ENCODE measurements at places on chromosomes 13 and 19. TPM values are rescaled to one million over a fixed set of nuclear protein-coding genes. Genes with fewer than 3 reads are reported as not detected.
A peak's percentile ranks its signal among the peaks of the same experiment; 100 is the strongest.

- H3K36me3 ChIP-seq: peaks cover 2% of the 10 kb centered on the region
- DNase-seq: no peak
- H3K4me3 ChIP-seq: no peak overlapping the region
- H3K27me3 ChIP-seq: no peaks in the 10 kb centered on the region
Measured at GRCh38 chr19:16001481-16002312, 52.9 kb downstream of the OR10H4 start.

DNA sequence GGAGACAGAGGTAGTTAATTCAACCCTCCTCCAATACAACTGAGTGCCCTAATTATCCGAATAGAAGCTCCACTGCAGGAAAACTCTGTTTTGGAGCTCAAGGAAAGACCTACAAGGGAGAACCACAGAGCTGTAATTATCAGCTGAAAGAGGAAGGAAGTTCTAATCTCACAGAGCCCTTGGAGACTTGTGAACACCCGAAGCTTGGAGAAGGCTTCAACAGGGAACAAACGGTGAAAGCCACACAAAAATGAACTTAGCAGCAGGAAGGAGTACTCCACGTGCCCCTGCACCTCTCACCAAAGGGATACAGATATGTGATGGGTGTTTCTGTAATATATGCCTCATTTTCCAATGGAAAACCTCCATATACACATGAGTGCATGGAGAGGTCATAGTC is 61.1 kb downstream of the IRS2 start:
- no peak for DNase-seq
- H3K4me1 ChIP-seq: peaks cover 11% of the 10 kb centered on the region
- no peaks in the 10 kb centered on the region for H3K27me3 ChIP-seq
- no peaks in the 10 kb centered on the region for H3K36me3 ChIP-seq
- no peak overlapping the region for H3K4me3 ChIP-seq
- no peak overlapping the region for H3K27ac ChIP-seq

The ZNF582 gene
- total RNA-seq: 5.6 TPM

The HAUS5 gene
- total RNA-seq: 28.7 TPM

GRCh38 chr13:65166675-65167074 is 2063.5 kb downstream of the PCDH9 start:
- no peak overlapping the region for H3K4me3 ChIP-seq
- DNase-seq: no peak
- peaks cover 10% of the 10 kb centered on the region for H3K4me1 ChIP-seq
- H3K27me3 ChIP-seq: no peaks in the 10 kb centered on the region
- no peak overlapping the region for H3K27ac ChIP-seq

DNA sequence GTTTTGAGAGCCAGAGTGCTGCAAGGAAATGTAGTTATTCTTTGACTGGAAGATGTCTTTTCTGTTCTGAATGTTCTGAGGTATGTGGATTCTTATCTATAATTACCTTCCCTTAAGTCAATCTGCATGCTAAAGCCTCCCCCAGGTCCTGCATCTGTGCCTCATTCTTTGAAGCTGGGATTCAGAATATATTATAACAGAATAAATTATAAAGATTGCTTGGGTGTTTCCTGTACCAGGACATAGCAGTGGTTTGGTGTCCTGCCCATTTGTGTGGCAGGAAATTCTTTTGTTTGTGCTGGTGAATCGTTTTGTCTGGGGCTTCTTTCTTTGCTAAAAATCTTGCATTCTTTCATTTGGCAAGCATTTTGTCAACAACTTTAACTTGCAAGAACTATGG is 60.2 kb downstream of the ITGBL1 start:
- no peaks in the 10 kb centered on the region for H3K36me3 ChIP-seq
- H3K27ac ChIP-seq: peak overlapping the region; percentile 22
- DNase-seq: no peak
- no peak overlapping the region for H3K4me3 ChIP-seq
- no peaks in the 10 kb centered on the region for H3K27me3 ChIP-seq
- H3K4me1 ChIP-seq: peaks cover 28% of the 10 kb centered on the region

The CBY2 gene
- total RNA-seq: not detected

GRCh38 chr13:112874751-112875300 is 94.2 kb upstream of the MCF2L start:
- H3K27ac ChIP-seq: no peak overlapping the region
- DNase-seq: no peak
- no peaks in the 10 kb centered on the region for H3K27me3 ChIP-seq
- H3K4me1 ChIP-seq: peaks cover 2% of the 10 kb centered on the region

DNA sequence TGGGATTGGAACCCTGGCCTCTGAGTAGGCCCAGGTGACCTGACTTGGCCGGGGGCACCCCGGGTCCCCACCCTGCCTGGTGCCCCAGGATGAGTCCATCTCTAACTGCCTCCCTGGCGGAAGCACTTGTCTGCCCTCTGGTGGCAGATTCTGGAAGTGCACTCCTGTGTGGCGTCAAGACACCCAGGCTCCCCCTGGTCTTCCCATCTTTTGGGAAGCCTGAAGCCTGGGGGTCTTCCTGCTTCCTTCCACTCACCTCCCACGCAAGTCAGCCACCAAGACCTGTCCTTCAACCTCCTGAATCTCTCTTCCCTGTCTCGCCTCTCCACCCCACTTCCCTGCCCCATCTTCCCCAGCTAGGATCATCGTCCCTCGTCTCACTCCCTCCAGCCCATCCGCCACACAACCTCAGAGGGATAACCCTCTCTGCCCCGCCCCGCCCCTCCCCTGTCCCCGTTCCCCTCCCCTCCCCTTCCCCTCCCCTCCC is 7.4 kb downstream of the RABAC1 start:
- H3K4me3 ChIP-seq: peak overlapping the region; percentile 15
- H3K4me1 ChIP-seq: peaks cover 4% of the 10 kb centered on the region
- peak; percentile 91 for DNase-seq

The LILRB2 gene
- not detected for total RNA-seq

DNA sequence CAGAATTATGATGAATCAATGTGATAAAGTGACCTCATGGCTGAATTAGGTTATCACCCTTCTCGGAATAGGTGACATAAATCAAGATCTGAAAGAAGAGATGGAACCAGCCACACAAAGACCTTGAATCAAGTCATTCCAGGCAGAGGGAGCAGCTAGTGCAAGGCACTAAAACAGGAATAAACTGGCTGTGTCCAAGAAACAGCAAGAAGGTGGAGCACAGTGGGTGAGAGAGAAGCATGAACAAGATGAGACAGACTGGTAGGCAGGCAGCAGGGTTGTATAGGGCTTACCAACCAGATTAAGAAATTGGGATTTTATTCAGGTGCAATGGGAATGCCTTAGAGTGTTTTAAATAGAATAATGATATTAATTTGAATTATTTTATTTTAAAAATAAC is 470.3 kb downstream of the PCDH20 start:
- H3K27ac ChIP-seq: no peak overlapping the region
- H3K27me3 ChIP-seq: no peaks in the 10 kb centered on the region
- no peak for DNase-seq
- H3K4me1 ChIP-seq: peaks cover 10% of the 10 kb centered on the region
- H3K36me3 ChIP-seq: no peaks in the 10 kb centered on the region
- H3K4me3 ChIP-seq: no peak overlapping the region

GRCh38 chr19:29054886-29055675 is 157.9 kb downstream of the UQCRFS1 start:
- H3K36me3 ChIP-seq: no peaks in the 10 kb centered on the region
- no peaks in the 10 kb centered on the region for H3K4me1 ChIP-seq
- no peak overlapping the region for H3K27ac ChIP-seq
- peaks cover 2% of the 10 kb centered on the region for H3K27me3 ChIP-seq
- H3K4me3 ChIP-seq: no peak overlapping the region

The PRPF31 gene
- 80.6 TPM for total RNA-seq

- no peak overlapping the region for H3K4me3 ChIP-seq
- H3K27ac ChIP-seq: peak overlapping the region; percentile 86
- peaks cover 30% of the 10 kb centered on the region for H3K4me1 ChIP-seq
- no peaks in the 10 kb centered on the region for H3K27me3 ChIP-seq
- H3K36me3 ChIP-seq: no peaks in the 10 kb centered on the region
- no peak for DNase-seq
Measured at GRCh38 chr13:110225609-110226574, 81.1 kb downstream of the COL4A1 start.

GRCh38 chr13:105634059-105634458 is 901.4 kb downstream of the EFNB2 start:
- DNase-seq: no peak
- no peak overlapping the region for H3K27ac ChIP-seq
- H3K4me3 ChIP-seq: no peak overlapping the region
- H3K36me3 ChIP-seq: no peaks in the 10 kb centered on the region
- no peaks in the 10 kb centered on the region for H3K27me3 ChIP-seq
- H3K4me1 ChIP-seq: peaks cover 9% of the 10 kb centered on the region

- peaks cover 35% of the 10 kb centered on the region for H3K27me3 ChIP-seq
- peak overlapping the region; percentile 76 for H3K4me3 ChIP-seq
- peaks cover 7% of the 10 kb centered on the region for H3K36me3 ChIP-seq
Measured at GRCh38 chr19:48392860-48393558, 459 bp upstream of the GRIN2D start.

DNA sequence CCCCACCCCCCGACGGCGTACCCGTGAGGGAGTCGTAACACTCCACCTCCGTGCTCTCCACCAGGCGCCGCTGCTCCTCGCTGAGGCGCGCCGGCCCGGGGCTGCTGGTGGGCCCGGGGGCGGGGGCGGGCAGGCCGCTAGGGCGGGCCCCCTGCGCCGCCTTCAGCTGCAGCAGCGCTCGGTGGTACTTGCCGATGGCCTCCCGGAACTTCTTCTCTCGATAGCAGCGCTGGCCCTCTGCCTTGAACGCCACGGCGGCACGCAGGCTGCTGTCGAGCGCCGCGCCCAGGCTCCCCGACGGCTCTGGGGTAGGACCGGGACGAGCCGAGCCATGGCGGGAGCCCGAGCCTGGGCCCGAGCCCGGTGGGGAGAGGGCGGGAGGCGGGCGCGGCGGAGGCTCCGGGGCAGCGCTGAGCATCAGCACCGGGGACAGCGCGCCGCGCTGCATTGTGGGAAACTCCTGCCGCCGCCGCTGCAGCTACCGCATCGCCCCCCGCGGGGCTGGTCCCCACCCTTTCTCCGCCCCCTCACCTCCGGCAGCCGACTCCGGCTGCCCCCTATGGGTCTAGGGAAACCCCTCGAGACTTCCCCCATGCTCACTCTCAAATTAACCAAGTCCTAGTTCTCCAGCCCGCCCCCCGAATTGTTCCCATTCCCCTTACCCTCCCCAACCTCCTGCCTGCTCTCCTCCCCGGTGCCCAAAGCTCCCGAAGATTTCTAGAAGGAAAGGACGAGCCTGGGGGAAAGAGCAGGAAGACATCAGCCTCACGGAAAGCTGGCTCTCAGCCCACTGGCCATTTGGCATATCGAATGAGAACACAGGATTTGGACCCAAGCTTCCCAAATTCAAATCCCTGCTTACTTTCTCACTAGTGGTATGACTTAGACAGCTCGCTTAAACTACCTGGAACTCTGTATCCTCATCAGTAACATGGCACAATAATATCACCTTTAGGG is at the start of gene TTC9B:
Gene TTC9B, minus strand, starts transcription at position 451 of the 957 bp plus-strand sequence. Its CDS starts 3 bp downstream, at position 448.
- peaks cover 4% of the 10 kb centered on the region for H3K36me3 ChIP-seq
- peaks cover 65% of the 10 kb centered on the region for H3K27me3 ChIP-seq
- peaks cover 6% of the 10 kb centered on the region for H3K4me1 ChIP-seq
- peak; percentile 53 for DNase-seq

GRCh38 chr19:27529158-27529557 is 1683.8 kb downstream of the UQCRFS1 start:
- no peak for DNase-seq
- peaks cover 15% of the 10 kb centered on the region for H3K36me3 ChIP-seq
- no peak overlapping the region for H3K27ac ChIP-seq

GRCh38 chr19:3863648-3864047 is 5.2 kb downstream of the ZFR2 start:
- no peak overlapping the region for H3K4me3 ChIP-seq
- no peak for DNase-seq
- no peaks in the 10 kb centered on the region for H3K4me1 ChIP-seq
- no peaks in the 10 kb centered on the region for H3K36me3 ChIP-seq
- H3K27ac ChIP-seq: no peak overlapping the region

GRCh38 chr13:30818323-30818960 is 83.1 kb downstream of the ALOX5AP start:
- peaks cover 16% of the 10 kb centered on the region for H3K4me1 ChIP-seq
- no peaks in the 10 kb centered on the region for H3K36me3 ChIP-seq
- DNase-seq: no peak

The PEG3 gene
- not detected for total RNA-seq

The ZNF850 gene
- total RNA-seq: 11.1 TPM

DNA sequence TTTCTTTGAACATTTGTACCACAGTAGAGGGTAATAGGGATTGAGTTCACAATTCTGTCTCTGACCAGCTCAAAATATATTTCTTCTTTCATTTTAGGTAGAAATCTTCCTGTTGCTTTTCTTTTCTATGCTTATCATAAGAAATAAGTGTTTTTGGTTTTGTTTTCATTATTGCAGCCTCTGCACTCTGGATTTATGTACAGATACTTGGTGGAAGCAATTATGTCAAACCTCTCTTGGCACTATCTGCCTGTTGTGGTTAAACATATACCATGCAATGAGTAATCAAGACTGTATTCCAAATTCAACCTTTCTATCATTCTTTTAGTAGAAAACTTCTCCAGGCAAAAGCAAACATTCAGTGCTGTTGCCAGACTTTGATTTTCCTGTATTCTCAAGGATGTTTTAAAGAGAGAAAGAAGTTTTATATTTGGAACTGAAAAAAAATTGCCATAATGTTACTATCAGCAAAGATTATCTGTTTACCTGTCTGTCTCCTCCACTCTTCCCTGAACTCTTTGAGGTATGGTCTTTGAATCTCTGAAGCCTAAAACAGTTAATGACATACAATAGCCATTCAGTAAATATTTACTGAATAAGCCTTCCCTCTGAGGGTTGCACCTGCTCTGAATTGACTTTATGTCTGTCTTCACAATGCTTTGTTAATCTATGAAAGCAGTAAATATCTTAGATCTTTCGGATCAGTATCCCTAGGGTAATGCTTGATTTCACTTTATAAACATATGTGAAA is 612.5 kb upstream of the PRR20A start:
- DNase-seq: no peak
- H3K27ac ChIP-seq: peak overlapping the region; percentile 14
- no peak overlapping the region for H3K4me3 ChIP-seq
- H3K4me1 ChIP-seq: no peaks in the 10 kb centered on the region
- H3K27me3 ChIP-seq: no peaks in the 10 kb centered on the region

- H3K4me1 ChIP-seq: peaks cover 29% of the 10 kb centered on the region
- H3K4me3 ChIP-seq: peak overlapping the region; percentile 95
- H3K27ac ChIP-seq: peak overlapping the region; percentile 98
- peaks cover 2% of the 10 kb centered on the region for H3K36me3 ChIP-seq
- H3K27me3 ChIP-seq: peaks cover 10% of the 10 kb centered on the region
Measured at GRCh38 chr13:46051968-46052318, 603 bp downstream of the ZC3H13 start.

DNA sequence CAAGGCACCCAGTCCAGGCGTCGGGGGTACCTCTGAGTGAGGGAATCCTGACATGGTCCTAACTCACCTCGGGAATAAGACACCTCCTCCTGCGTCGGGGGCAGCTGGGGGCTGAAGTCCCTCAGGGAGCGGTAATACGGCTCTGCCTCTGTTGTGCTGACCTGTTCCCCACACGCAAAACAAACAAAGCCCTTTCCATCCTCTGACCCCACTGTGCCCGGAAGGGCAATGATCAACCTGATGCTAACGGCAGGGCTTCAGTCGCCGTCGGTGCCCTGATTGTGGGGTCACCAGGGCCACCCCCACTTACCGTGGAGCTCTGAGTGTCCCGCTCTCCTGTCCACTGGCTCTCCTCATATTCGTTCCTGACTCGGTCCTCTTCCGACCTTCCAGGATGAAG is 18.3 kb upstream of the PRODH2 start:
- no peak overlapping the region for H3K27ac ChIP-seq
- no peaks in the 10 kb centered on the region for H3K4me1 ChIP-seq
- no peak for DNase-seq
- no peak overlapping the region for H3K4me3 ChIP-seq
